ENCODE measurements at places on chromosomes 1 and 21. TPM values are rescaled to one million over a fixed set of nuclear protein-coding genes. Genes with fewer than 3 reads are reported as not detected.
A peak's percentile ranks its signal among the peaks of the same experiment; 100 is the strongest.

- no peak for DNase-seq
These were observed 68.8 kb upstream of the ST6GALNAC3 start for GRCh38 chr1:76005765-76006164.

Gene NTPCR
- total RNA-seq = 47.6 TPM

- DNase-seq = peak; percentile 50
These were observed at the start of gene CIART for GRCh38 chr1:150281758-150282557. TSS of gene CIART (plus strand) at chr1:150282554. CDS start at chr1:150283268, 714 bp downstream.

GRCh38 chr1:95007687-95008086 lies 65.1 kb downstream of the ALG14 start:
- DNase-seq = no peak

Gene FHAD1
- total RNA-seq = 0.33 TPM

DNA sequence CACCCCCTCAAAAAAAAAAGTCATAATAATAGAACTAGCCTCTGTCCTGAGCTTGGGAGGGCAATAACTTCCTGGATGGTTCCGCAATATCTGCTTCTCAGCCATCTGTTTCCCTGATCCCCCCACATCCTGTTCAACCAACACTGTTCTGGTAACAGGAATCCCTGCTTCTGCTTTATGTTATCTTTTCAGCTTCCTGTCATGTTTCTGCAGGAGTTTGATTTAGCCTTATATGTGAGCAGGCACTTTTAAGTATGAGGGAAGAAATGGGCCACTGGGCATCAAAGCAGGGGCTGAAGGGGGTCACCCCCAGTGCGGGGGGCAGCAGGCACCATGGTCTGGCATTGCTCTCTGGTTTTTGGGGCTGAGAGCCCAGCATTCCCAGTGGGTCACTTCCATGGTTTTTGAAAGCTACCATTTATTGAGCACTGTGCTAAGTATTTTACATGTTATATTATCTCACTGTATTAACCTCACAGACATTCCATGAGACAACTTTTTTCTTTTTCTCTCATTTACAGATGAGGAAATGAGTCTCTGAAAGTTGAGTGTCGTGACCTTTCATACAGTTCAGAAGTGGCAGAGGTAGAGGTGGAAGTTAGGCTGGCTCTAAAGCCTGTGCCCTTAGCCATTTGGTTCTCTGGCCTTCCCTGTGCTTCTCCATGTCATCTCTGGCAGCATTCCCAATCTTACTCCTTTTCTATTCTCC lies 61.9 kb downstream of the DNTTIP2 start:
- DNase-seq = no peak

Gene IL19
- not detected for total RNA-seq

Gene FRRS1
- total RNA-seq = 4.1 TPM

DNA sequence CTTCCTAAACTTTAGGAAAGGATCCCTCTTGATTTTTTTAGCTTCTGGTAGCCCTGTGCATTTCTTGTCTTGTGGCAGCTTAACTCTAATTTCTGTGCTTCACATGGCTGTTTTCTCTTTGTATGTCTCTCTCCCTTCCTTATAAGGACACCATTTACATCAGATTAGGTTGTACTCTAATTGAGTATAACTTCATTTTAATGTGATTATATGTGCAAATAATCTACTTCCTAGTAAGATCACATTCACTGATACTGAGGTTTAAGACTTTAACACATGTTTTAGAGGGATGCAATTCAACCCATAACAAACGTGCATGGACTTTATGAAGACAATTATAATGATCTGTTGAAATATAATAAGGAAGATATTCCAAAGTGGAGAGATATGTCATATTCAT lies 46.7 kb downstream of the RGS4 start:
- DNase-seq = no peak

GRCh38 chr1:24199291-24199900 lies 12.3 kb upstream of the IFNLR1 start:
- DNase-seq = peak; percentile 23

Gene CD160
- not detected for total RNA-seq

DNA sequence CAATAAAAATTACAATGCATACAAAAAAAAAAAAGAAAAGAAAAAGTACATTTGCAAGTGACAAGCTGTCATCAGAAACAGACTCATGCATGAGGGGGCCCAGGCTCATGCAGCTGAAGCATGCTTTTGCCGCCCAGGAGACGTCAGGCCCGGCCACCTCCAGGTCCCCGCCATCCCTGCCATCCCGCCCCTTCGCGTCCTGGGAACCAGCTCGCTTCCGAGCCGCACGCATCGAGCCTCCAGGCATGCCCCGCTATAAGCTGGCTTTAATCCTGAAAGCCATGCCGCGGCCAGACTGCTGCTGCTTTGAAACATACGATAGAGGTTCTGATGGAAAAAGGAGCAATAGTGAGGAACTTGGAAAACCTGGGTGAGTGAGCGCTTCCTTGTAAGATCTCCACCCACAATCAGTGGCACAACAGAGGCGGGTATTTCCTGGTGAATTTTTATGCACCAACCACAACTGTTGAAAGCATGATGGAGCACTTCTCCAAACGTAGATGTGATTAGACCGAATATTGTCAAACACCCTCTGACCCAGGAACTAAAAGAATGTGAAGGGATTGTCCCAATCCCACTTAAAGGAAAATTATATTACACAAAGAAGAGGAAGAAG lies 113.7 kb downstream of the FAF1 start:
- no peak for DNase-seq

GRCh38 chr1:22711591-22712501 lies 1.2 kb downstream of the EPHB2 start:
- peak; percentile 30 for DNase-seq

DNA sequence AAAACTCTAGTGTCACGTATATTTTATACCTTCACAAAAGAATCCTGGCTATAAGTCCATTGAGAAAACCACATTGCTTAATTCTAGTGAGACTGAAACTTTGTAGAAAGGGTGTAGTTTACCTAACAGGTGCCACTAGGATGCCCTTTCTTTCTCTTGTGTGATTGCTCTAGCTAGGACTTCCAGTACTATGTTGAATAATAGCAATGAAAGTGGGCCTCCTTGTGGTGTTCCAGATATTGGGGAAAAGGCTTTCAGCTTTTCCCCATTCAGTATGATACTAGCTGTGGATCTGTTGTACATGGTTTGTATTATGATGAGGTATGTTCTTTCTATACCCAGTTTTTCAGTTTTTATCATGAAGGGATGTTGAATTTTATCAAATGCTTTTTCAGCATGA lies 39.7 kb upstream of the CHODL start:
- no peak for DNase-seq

DNA sequence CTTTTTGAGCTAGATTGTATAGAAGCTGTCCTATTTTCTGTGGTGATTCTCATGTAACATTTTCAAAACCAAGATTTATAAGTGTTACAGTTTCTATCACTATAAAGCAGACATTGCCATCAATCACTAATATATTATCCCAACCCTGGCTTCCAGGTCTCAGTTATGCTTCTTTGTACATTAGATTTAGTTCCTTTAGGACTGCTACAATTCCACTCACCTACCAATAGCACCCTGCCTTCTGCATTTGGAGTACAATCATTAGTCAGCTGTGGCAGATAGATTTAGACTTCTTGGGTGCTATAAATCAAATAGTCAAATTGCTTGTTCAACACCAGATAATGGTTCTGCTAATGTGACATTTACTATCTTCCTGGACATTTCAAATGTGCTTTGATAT lies 281.6 kb downstream of the BRINP3 start:
- no peak for DNase-seq

GRCh38 chr1:200968469-200969410 lies 54.8 kb downstream of the KIF21B start:
- no peak for DNase-seq

DNA sequence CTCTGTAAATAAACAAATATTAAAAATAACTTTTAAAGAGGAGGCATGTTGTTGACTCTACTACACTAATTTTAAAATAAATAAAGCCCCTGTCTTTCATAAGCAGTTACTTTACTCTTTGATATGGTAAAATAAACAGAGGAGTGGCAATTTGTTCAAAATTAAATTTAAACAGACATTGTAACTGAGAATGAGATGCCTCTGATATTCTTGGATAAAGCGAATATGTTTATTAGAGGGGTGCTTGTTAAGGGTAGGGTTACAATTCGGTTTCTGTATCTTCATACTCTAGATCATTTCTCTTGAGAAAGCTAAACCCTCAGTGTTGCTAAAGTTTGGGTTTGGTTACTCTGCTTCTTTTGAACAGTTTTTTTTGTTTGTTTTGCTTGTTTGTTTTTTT lies 19.6 kb downstream of the LPAR3 start:
- DNase-seq = no peak

- no peak for DNase-seq
These were observed 5.9 kb downstream of the MTFR1L start for GRCh38 chr1:25825605-25826004.

Gene CD5L
- total RNA-seq = not detected
